ENCODE measurements at places on chromosomes 16 and 17.

GRCh38 chr17:2937331-2938003 lies 125.9 kb downstream of the OR1D5 start:
- H3K4me1 ChIP-seq: peaks cover 5% of the 10 kb centered on the region
- no peaks in the 10 kb centered on the region for H3K27me3 ChIP-seq
- H3K4me3 ChIP-seq: no peak overlapping the region
- DNase-seq: no peak
- H3K36me3 ChIP-seq: no peaks in the 10 kb centered on the region

DNA sequence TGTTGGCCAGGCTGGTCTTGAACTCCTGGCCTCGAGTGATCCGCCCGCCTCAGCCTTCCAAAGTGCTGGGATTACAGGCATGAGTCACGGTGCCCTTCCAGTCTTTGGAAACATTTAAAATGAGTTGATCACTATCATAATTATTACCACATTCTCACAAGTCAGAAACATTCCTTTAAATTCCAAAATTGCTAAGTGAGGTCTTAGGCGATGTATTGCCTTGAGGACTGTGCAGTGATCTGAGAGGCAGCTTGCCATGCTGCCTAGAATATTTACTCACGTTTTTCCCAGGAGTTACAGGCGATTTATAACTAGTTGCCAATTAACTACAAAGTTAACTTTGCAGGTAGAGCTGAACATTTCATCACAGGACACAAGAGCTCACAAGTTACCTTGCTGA lies 5.7 kb upstream of the ATXN1L start:
- no peak overlapping the region for H3K4me3 ChIP-seq
- H3K27ac ChIP-seq: no peak overlapping the region
- no peaks in the 10 kb centered on the region for H3K4me1 ChIP-seq
- H3K36me3 ChIP-seq: no peaks in the 10 kb centered on the region

GRCh38 chr16:4404247-4404966 lies 12.0 kb downstream of the CORO7 start:
- no peaks in the 10 kb centered on the region for H3K36me3 ChIP-seq
- no peak overlapping the region for H3K27ac ChIP-seq
- H3K27me3 ChIP-seq: no peaks in the 10 kb centered on the region
- H3K4me1 ChIP-seq: no peaks in the 10 kb centered on the region
- H3K4me3 ChIP-seq: no peak overlapping the region

DNA sequence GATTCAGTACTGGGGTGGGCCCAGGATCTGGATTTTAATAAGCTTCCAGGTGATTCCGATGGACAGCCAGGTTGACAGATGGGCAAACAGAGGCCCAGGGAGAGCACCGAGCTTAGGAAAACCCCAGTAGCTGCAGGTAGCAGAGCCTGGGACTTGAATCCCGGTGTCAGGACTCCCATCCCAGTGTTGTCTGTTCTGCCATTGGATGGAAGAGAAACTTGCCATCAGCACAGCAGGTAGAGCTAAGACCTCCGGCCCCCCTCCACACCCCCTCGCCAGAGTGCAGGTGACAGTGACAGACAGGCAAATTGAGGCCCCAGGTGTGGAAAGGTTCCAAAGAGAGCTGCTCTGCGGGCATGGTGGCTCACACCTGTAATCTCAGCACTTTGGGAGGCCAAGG lies 12.4 kb downstream of the KATNB1 start:
- H3K4me1 ChIP-seq: no peaks in the 10 kb centered on the region
- H3K36me3 ChIP-seq: peaks cover 10% of the 10 kb centered on the region
- no peaks in the 10 kb centered on the region for H3K27me3 ChIP-seq
- no peak overlapping the region for H3K27ac ChIP-seq

DNA sequence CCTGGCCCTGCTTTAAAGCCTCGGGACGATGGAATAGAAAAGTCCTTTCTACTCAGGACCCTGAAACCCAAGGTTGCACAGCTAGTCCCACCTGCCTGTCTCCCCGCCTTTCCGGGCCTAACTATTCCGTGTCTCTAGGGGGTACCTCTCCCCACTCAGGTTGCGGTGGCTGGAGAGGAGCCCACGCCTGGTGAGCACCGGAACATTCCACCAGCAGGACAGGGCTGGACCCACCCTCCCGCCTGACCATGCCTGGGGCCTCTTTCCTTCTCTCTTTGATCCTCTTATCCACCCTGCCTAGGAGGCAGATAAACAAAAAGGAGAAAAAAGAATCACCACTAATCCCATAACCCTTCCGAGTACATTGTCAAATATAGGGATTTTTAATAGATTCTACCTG lies 10.9 kb downstream of the LLGL2 start:
- H3K36me3 ChIP-seq: no peaks in the 10 kb centered on the region
- H3K4me3 ChIP-seq: no peak overlapping the region
- no peak overlapping the region for H3K27ac ChIP-seq
- DNase-seq: no peak
- H3K4me1 ChIP-seq: no peaks in the 10 kb centered on the region

DNA sequence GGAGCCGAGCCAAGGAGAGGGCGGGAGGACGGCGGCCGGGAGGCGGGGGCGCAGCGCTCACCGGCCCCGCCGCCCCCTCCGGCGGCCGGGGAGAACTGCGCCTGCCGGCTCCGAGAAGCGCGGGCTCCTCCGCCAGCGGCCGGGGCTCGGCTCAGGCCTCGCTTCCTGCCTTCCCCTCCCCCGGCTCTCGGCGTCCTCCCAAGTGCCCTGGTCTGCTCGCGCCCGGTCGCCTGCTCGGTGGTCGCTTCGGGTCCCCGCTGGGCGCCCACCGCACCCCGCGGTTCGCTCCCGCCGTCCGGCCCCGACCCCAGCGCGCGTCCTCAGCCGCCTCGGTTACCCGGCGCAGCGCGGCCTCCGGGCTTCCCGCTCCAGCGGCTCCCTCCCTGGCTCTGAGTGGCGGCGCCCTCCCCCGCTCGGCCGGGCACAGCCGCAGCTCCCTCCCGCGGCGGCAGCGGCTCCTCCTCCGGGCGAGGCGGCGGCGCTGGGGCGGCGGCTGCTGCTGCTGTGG lies 313 bp downstream of the UBTF start:
- H3K36me3 ChIP-seq: peaks cover 18% of the 10 kb centered on the region

- H3K27ac ChIP-seq: no peak overlapping the region
- peaks cover 73% of the 10 kb centered on the region for H3K27me3 ChIP-seq
- peak overlapping the region; percentile 45 for H3K4me3 ChIP-seq
- DNase-seq: no peak
- H3K4me1 ChIP-seq: peaks cover 5% of the 10 kb centered on the region
- no peaks in the 10 kb centered on the region for H3K36me3 ChIP-seq
Observed at GRCh38 chr17:2024572-2025219, 438 bp downstream of the RTN4RL1 start.

GRCh38 chr16:75092777-75093176 lies 23.8 kb downstream of the LDHD start:
- peaks cover 7% of the 10 kb centered on the region for H3K4me1 ChIP-seq
- no peaks in the 10 kb centered on the region for H3K27me3 ChIP-seq
- no peak for DNase-seq
- H3K4me3 ChIP-seq: no peak overlapping the region

DNA sequence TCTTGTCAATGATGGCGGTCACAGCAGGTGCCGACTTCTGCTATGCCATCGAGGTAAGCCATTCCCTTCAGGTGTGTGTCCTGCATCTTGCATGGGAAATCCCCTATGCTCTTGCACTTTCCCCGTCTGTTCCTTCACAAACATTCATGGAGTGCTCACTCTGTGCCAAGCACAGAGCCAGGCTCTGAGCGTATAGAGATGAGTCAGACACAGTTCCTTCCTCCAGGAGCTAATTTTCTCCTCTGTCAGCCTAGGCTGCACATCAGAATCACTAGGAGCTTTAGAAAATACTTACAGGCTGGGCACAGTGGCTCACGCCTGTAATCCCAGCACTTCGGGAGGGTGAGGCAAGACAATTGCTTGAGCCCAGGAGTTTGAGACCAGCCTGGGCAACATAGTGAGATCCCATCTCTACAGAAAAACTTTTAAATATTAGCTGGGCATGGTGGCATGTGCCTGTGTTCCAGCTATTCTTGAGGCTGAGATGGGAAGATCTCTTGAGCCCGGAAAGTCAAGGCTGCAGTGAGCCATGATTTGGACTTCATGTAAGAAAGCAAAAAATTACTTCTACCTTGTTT lies 14.1 kb downstream of the PRMT7 start:
- H3K4me1 ChIP-seq: no peaks in the 10 kb centered on the region
- no peak overlapping the region for H3K4me3 ChIP-seq
- no peak overlapping the region for H3K27ac ChIP-seq
- no peak for DNase-seq
- H3K36me3 ChIP-seq: no peaks in the 10 kb centered on the region

GRCh38 chr17:52885882-52886281 lies 727.4 kb upstream of the CA10 start:
- H3K36me3 ChIP-seq: no peaks in the 10 kb centered on the region
- DNase-seq: no peak

- no peak for DNase-seq
- H3K4me3 ChIP-seq: no peak overlapping the region
- no peaks in the 10 kb centered on the region for H3K27me3 ChIP-seq
- H3K4me1 ChIP-seq: peaks cover 7% of the 10 kb centered on the region
- H3K36me3 ChIP-seq: peaks cover 4% of the 10 kb centered on the region
- peak overlapping the region; percentile 13 for H3K27ac ChIP-seq
Observed at GRCh38 chr17:67751101-67752074, 33.7 kb downstream of the NOL11 start.

- DNase-seq: no peak
- H3K36me3 ChIP-seq: no peaks in the 10 kb centered on the region
Observed at GRCh38 chr16:5326395-5326794, 228.8 kb upstream of the EEF2KMT start.

- H3K4me1 ChIP-seq: no peaks in the 10 kb centered on the region
- no peaks in the 10 kb centered on the region for H3K36me3 ChIP-seq
- no peaks in the 10 kb centered on the region for H3K27me3 ChIP-seq
- DNase-seq: no peak
- no peak overlapping the region for H3K4me3 ChIP-seq
Observed at GRCh38 chr17:10290041-10290440, 82.8 kb downstream of the MYH13 start.
